ENCODE measurements at places on chromosomes 4 and X. TPM values are rescaled to one million over a fixed set of nuclear protein-coding genes. Genes with fewer than 3 reads are reported as not detected.

Gene MAGEA12
- not detected for total RNA-seq

Gene IL3RA
- 2.4 TPM for total RNA-seq

Gene GYG2
- total RNA-seq: 11.1 TPM

Gene DKK2
- total RNA-seq: 3.9 TPM

Gene TSPAN7
- total RNA-seq: 102 TPM

Gene SH3RF1
- total RNA-seq: 27.2 TPM

DNA sequence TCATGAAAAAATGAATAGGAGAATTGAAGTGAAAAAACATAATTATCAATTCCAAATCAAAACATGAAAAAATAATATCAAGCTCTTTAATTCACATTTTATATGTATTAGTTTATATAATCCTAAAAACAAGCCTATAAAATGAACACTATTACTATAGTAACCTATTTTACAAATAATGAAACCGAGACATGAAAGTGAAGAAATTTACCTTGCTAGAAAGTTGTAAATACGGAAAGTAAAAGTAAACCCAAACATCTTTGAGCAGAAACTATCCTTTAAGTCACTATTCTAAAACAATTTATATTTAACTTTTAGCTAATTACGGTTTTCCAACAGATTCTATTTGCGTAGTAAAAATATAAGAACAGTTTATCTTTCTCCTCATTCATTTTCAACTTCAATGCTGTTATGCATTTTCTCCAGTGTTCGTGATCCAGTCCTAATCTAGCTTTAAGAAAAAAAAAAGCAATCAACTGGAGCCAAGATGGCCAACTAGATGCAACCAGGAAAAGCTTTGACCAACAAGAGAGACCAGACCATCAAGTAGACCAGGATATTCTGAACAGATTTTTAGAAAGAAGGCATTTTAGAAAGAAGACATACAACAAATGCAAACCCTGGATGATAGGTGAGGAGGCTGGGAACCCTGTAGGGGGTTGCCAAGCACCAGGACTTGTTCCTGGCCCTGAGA lies 67.0 kb downstream of the DDX53 start:
- no peak for DNase-seq

- DNase-seq: no peak
Observed at GRCh38 chr4:108036213-108036612, 46.5 kb downstream of the HADH start.

DNA sequence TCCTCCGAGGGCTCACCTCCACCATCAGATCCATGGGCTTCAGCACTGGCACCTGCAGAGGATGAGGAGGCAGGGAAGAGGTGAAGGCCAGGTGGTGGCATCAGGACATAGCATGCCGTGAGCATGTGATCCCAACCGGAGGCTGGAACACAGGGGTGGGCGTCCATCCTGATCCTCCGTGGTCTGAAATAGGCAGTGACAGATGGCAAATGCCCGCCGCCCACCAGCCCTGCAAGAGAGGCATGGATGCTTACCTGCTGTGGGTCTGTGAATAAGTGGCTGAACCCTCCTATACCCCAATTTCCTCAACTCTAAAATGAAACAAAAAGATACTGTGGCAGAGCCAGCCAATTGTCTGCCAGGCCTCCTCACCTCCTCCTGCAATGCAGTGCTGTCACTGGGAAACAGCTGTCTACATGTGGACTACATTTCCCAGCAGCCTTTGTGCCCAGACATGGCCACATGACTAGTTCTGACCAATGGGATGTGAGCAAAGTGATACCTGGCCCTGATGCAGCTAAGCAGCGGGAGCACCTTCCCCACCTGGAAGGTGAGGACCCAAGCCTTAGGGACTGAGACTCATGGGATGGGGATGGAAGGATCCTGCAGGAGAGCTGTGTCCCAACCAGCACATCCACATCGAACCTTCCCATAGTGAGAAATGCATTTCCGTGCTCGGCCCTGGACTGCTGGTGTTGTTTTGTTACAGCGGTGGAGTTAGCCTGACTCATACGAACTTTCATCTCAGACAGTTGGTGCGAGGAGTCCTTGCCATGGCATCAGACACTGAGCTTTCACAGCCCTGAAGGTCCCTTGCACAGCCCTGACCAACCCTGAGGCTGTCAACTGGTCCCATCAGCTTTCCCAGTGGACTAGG lies 99.5 kb downstream of the PPP2R2C start:
- DNase-seq: peak; percentile 47

DNA sequence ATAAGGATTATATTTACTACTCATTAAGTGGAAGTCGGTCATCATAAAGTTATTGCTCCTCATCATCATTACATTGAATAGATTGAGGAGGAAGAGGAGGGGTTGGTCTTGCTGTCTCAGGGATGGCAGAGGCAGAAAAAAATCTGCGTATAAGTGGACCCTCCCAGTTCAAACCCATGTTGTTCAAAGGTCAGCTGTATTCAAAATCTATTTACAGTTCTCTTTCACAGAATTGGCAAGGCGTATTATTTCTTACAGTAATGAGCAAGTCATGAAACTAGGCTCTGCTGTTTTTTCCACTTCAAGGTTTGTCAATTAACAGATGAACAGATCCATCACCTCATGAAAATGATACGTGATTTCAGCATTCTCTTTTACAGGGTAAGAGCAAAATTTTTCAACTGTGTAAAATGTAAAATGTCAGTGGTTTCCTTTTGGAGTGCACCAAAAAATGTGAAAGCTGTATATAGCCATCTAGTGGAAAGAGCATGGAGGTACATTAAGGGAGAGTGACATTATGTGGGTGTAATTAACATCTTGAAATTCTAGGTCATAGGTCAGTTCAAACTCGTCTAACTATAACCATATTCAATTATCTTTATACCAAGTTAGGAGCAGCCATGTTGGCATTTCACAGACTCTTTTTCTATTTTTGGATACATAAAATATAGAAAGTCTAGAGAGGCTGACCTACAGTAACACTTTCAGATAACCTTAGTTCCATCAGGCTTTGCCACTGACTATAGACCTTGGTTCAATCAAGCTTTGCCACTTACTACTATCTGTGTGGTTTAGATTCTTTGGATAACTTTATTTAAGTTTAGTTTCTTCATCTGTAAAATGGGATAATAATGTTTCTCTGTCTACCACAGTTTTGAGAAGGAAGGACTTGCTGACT lies 30.1 kb downstream of the NEIL3 start:
- DNase-seq: peak; percentile 57

DNA sequence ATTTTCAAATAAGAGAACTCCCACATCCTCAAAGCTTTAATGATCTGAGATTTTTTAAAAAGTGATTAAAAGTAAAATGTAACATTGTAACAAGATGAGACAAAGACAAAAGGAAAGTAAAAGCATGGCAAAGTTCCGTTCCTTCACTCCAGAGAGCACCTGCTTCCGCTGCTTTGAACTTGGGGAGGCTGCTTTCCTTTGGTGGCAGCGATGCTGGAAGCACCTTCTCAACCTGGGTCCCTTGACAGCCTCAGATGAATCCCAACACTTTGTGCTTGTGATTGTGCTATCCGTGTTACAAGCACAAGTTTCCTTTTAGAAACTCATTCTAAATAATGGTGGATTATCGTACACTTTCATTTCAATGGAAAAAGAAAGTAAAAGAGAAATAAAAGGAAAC lies 59.7 kb downstream of the HADH start:
- DNase-seq: no peak

GRCh38 chr4:6271701-6272465 lies 2.2 kb downstream of the WFS1 start:
- DNase-seq: peak; percentile 44

DNA sequence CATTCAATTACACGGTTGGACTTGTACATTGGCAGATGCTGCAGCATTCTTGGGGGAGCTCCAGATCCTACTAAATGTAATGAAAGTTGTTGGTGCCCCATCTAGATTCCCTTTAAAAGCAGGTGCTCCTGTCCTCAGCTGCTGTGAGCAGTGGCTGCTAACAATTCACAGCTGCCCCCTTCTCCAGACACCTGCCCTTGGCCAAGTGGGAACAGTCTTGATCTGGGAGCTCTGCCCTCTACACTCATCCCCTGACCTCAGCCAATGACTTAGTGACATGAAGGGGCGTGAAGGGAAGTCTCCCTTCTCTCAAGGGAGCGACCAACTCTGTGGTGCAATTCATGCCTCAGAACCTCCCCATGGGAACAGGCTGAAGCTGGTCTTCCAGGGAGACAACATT lies 125.7 kb downstream of the EIF4E start:
- no peak for DNase-seq

GRCh38 chrX:63713526-63713925 lies 71.5 kb downstream of the ARHGEF9 start:
- no peak for DNase-seq

DNA sequence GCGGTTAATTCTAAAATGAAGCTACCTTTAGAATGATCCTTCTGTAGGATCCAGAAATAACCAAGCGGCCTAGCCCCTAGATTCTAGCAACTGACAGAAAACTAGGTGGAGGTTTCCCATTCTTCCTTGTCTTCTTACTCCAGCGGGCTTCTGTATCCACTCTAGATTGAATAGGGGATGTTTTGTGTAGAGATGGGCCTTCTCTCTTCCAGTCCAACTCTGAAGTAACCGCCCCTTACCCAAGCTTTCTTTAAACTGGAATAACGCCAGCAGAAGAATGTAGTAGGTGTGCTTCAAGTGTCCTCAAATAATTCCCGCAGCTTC lies 386 bp upstream of the TMEM184C start:
- DNase-seq: no peak

- DNase-seq: no peak
Observed at GRCh38 chrX:45842207-45842925, 641.7 kb upstream of the DIPK2B start.
